ENCODE measurements at places on chromosomes 4 and X.
A peak's percentile ranks its signal among the peaks of the same experiment; 100 is the strongest.

DNA sequence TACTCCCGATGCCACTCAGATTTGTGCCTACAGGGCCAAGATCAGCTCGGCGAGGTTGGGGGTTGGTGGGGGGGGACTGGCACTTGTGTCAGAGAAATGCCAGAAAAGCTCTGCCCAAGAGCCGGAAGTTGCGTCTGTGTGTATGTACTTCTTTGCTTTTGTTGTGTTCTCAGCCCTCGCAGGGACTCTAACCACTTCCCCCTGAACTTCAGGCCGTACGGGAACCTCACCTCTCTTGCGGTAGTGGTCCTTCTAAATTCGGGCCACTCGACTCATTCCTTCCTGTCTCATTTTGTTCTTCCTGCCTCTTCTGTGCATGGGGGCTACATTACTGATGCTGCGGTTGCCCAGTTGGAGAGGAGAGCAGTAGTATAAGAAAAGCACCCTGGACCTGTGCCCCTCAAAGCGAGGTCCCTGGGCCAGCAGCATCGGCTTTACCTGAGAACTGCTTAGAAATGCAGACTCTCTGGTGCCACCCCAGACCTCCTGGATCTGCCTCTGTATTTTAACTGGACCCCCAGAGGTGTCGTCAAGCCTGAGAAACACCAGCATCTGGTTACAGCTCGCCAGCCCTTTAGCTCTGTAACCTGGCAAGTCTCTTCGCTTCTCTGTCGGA, 146.3 kb upstream of the RPS6KA3 start:
- DNase-seq: peak; percentile 17

- DNase-seq: no peak
Observed at GRCh38 chr4:90597927-90598326, 470.7 kb downstream of the CCSER1 start.

DNA sequence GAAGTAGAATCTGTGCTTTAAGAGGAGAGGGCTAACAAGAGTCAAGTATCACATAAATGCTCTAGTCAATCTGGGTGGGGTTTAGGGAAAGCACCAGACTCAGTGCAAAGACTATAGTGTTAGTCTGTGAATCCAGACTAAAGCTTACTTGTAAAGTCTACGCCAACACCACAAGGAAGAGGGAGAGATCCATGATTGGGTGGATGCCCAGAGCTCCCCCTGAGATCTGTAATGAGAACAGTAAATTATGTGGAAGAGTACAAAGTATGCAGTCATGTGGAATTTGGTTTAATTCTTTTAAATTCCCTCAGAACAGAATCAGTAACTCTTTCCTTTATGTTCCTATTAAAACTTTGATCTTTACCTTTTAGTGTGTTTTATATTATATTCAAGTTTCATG, 354.7 kb upstream of the SPANXN4 start:
- DNase-seq: no peak

DNA sequence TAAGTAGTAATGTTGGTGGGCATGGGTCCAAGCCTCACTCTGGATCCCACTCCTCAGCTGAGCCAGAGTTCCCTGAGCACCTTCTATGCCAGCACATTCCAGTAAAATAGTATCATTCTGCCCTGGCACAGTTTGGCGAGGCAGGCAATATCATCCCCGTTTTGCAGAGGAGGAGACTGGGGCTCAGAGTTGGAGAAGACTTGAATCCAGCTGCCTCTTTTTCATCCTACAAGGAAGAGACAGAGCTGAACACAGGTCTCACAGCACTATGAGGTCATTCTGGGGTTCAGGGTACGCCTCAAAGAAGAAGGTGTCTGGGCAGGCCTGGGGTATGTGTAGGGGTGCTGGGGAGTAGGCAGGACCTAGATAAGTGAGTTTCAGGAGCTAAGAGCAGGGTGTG, 103.9 kb upstream of the STX18 start:
- DNase-seq: no peak

- DNase-seq: no peak
Observed at GRCh38 chrX:50281253-50281652, 76.7 kb downstream of the CCNB3 start.

- DNase-seq: peak; percentile 15
Observed at GRCh38 chr4:70559211-70559830, 32.7 kb upstream of the AMBN start.

DNA sequence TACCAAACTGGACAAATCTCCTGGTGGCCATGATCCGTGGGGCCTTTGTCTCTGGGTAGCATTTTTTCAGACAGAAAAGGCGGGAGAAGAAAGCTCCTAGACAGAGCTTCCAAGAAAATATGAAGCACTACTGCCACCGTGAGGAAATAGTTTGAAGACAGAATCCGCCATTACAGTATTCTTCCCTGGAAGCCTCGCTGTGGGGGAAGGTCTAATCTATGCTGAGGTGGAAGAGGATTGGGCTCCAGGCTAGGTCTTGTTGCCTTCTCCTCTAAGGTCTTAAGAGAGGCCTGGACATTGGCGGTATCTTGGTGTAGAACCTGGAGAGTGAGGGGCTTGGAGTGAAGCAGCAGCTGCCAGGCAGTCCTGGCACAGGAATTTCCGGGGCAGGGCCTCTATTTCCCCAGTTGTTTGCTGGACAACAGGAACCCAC, 218.9 kb downstream of the OR13H1 start:
- DNase-seq: no peak

- no peak for DNase-seq
Observed at GRCh38 chr4:86940920-86941460, 6.2 kb downstream of the AFF1 start.

- DNase-seq: no peak
Observed at GRCh38 chr4:139668036-139668435, 2.4 kb downstream of the MGST2 start.

- DNase-seq: no peak
Observed at GRCh38 chrX:66046612-66047235, 6.8 kb upstream of the VSIG4 start.

GRCh38 chr4:1684506-1685234, 557 bp upstream of the FAM53A start:
- DNase-seq: no peak

DNA sequence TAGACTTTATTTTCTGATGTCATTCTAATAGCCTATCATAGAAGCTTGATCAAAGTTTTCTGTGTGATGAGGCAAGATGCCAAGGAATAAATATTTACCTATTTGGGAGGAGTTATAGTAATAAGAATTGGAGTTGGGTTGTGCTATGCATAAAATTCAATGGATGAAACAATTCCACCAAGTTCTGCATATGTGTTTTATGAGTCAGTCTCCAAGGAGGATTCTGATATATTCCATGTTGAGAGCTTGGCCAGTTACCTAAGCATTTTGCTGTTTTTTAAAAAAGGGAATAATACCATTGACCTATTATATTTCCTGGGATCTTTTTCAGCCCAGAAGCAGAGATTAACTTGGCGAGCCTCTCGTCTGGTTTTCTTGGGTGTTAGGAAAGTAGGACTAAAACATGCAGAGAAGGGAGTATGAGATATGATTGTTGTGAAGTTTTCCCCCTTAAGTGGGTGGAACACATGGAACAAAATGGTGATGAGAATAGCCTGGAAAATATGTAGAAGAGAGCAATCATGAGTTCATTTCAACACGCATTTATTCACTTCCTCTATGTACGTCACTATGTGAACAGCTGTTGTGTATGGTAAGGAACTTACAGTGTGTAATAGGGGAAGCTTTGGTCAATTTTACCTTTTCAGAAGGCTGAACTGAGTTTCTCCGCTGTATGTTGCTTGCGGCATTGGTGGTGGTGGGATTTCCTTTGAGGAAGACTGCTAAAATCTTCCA, 39.2 kb downstream of the POLA1 start:
- no peak for DNase-seq

GRCh38 chrX:66193821-66194220, 29.8 kb downstream of the HEPH start:
- DNase-seq: no peak

DNA sequence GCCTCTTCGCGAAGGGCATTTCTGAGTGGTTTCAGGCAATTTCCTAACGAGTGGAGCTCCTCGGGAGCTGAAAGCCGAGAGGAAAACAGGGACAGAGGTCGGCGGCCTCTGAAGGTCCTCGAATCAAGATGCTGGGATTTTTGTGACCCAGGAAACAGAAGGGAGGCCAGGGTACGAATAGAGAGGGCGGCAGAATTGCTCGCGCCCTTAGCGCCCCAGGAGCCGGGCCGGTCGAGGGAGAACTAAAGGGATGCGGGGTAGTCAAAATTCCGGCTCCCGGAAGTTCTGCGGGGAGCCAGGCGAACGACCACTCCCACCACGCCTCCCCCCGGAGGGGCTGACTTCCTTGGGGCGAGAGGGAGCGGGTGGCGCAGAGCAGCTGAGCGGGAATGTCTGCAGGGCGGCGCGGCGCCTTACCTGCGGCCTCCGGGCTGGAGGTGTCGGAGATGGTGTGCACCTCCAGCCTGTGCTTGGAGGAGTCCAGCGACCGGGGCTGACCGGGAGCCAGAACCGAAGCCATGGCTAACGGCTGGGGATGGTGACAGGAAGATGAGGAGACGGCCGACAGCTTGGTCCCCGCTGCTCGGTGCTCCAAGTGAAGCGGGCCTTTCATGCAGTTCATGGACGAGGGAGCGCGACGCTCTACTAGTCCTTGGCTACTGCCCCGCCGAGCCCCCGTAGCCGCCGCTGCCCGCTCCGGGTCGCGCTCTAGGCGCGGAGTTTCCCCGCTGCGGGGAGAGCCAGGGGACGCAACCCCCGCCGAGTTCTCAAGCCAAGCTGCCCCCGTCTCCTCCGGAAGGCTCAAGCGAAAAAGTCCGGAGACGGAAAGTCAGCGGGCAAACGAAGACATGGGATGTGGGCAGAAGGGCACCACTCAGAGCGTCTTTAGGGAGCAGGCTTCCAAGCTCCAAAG, 782 bp downstream of the PITX2 start:
- DNase-seq: no peak

DNA sequence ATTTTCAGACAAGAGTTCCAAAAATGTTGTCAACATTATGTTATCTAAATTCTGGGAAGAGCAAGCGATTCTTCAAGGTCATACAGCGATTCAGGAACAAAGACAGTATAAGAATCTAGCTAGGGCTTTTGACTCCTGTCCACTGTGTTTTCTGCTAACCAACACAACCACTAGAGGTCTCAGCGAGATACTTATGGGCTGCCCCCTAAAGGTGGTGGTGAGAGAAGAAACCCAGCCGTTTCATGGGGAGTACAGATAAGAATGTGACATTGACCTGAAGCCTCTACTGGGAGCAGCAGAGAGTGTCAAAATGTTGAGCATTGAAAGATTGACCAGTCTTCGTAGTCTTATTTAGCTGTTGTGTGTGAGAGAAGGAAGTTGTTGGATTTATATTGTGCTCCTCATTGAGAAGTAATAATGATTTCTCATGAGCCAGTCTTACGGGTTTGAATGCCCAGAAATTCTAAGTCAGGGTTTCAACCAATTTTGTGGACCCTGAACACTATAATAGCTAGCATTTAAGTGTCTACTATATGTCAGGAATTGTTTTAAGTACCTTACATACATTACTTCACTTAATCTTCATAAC, 168.3 kb downstream of the SPRY1 start:
- peak; percentile 8 for DNase-seq

DNA sequence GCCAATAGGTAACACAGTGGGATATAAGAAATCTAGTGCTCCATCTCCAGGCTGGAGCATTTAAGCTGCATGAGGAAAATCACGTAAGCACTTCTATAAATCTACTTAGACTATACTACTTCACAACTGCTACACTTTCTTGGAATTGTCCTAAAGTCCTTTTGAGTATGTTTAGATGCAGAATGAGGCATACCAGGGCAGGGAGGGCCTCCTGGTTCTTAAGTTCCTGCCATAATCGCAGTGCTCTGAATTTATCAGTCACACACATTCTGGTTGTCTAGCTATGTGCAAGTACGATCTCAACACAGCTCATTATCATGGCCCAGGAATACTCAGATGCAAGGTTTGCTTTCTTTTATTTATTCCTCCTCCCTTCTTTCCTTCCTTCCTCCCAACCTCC, 130.3 kb downstream of the GUCY2F start:
- no peak for DNase-seq

GRCh38 chr4:153616006-153616555, 68.0 kb upstream of the TLR2 start:
- DNase-seq: no peak

GRCh38 chr4:24551492-24552289, 32.7 kb downstream of the DHX15 start:
- DNase-seq: no peak

GRCh38 chr4:19776929-19777328, 474.8 kb upstream of the SLIT2 start:
- no peak for DNase-seq

GRCh38 chr4:20395160-20395773, 143.6 kb downstream of the SLIT2 start:
- no peak for DNase-seq

DNA sequence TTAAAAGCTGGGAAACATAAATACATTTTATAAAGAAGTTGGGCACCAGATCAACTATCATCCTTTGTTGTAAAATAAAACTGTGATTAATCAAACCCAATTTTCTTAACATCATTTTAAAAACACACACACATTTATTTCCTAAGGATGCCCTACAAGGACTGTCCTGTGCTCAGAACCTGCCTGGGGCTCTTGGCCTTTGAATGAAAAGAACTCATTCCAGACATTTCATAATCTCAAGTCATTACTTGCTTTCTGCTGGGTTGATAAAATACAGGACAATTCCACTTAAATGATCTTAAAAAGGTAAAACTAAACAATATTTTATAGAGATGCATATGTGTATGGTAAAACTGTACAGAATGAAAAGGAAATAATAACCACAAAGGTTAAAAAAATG, 2.8 kb downstream of the SH3D19 start:
- DNase-seq: no peak

GRCh38 chr4:155566354-155566753, 100.3 kb upstream of the GUCY1A1 start:
- no peak for DNase-seq

DNA sequence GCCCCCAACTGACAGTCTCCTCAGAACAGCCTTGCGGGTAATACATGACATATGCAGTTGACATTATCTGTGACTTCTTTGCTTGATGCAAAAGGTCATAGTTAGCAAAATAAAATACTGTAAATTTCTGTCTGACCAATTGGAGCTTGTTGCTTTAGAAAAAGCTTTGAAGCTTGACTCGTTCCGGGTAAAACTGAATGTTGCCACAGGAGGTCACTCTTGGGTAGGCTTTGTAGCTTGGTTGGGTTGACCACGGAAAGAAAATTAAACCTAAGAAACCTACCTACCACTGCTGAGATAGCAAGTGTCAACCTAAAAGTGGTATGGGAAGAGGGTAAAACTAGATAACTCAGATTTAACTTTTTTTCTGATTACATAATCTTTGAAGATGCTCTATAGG, 23.2 kb downstream of the PRPS2 start:
- no peak for DNase-seq

- no peak for DNase-seq
Observed at GRCh38 chr4:5045097-5045496, 6.2 kb upstream of the STK32B start.

DNA sequence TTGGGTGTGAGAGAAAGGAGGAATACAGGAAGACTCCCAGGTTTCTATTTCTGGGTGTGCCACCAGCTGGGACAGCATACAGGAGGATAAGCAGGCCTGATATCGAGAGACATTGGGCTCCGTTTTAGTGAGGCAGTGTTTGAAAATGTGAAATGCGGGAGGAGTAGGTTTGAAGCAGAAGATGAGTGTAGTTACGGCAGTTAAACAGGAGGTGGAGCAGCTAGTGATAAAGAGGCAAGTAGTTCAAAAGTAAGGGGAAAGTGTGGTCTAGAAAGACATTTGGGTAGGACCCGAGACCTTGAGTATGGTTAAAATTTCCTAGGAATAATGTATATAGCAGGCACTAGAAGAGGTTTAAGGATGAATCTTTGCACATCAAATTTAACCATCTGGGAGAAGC, 42.4 kb downstream of the DCUN1D4 start:
- no peak for DNase-seq
